ENCODE measurements at places on chromosomes 7 and 10.

GRCh38 chr7:47249361-47249760 lies 332.6 kb downstream of the TNS3 start:
- DNase-seq, result no peak

DNA sequence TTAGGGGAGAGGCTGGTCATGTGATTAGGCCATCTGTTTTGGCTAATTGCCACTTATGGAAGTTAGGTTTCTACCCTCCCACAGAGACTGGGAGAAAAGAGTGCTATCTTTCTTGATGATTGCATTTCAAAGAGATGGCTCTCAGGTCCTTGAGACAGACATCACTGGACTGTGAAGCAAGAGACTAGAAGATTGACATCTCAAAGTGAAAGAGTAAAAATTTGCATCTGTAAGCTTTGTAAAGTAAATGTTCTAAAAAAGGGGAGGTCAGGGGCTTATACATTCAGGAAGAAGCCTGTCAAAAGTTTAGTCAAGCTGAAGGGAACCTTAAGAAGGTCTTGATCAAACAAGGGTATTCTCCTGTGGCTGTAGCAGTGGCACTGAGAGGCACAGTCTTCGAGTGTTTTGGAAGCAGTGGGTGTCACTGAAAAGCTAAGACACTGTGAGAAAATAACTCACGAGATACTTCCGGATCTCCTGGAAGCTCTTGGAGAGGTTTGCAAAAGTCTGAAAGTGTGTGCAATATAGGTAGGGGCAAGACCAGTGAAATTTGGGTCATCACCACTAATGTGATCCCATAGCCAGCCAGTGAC lies 342.1 kb downstream of the PHF14 start:
- no peak for DNase-seq

DNA sequence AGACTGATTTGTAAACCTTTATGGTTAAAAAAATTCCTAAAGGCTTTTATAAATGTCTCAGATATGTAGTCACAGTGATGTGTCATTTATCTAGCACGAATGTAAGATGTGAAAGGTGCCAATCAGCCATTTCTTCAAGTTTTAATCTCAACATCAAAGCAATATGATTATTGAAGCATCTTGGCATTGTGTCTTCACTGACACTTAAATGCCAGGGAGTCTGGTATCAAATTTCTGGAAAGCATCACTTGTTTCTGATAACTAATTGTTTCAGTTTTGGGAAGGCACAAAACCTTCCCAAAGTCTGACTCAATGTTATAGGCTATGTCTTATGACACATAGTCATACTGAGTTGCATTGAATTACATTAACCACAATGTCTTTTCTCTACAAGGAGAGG lies 492.0 kb upstream of the CNTNAP2 start:
- no peak for DNase-seq

DNA sequence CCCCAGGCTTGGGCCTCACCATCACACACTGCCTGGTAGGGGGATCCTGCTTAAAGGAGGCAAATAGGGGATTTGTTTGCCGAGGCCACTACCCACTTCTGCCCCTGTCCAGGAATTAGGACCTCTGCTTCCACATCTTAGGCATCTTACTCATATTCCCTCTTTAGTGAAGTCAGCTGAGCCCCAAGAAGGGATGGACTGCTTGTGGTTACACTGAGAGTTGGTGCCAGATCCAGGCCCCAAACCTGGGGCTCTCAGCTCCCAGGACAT lies 1.6 kb upstream of the GPRIN2 start:
- DNase-seq, result no peak

GRCh38 chr10:547591-548081 lies 141.8 kb downstream of the DIP2C start:
- no peak for DNase-seq

DNA sequence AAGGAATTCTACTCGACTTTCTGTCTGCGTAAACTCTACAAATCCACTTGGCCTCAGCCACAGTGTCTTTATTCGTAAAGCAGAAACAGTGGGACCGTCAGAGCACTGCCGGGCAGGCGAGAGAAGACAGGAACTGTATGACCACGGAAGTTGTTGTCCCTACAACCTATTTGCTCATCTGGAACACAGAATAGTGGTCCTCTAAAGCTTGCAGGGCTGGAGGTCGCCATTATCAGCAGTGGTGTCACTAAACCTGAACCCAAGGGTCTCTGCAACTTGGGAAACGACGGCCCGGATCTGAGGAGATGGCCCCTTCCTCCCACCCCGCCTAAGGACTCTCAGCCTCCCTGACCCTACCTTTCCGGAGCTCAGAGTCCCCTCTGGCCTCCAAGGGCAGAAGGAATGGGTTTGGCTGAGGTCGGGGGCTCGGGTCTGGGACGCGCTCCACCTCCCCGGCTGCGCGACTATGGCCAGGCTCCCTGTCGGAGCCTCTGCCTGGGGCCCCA lies 442 bp downstream of the STYXL1 start:
- no peak for DNase-seq

DNA sequence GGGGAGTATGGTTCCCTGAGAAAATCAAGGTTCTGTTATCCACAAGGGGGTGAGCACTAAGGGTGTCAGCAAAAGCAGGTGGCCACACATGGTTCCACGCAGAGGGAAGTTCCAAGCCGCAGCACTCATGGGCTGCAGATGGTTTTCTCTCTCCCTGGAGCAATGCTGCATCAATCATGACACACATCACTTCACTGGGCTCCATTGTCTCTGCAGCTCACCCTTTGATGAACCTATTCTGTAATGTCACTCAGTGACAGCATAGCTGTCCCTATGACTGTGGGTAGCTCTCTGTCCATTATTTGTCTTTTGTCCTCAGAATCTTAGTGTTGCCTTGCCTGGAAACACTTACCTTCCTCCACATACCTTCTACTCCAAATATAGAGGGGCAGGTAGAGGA lies 34.8 kb downstream of the LRRC18 start:
- no peak for DNase-seq

DNA sequence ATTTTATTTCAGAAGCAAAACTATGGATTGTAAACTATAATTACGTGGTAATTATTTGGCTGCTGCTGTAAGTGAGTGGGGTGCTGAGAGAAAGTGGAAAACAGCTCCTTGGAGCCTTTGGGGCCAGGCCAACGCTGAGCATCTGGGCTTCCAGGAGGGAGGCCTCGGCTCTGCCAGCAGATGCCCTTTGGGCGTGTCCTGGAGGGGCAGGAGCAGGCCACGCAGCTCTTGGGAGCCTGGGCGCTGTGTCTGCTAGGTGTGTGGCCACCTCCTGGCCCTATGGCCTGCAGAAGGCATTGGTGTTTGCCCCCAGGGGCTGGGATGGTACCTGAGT lies 423.3 kb downstream of the GLRX3 start:
- no peak for DNase-seq

GRCh38 chr7:18400726-18401125 lies 94.8 kb upstream of the HDAC9 start:
- no peak for DNase-seq

GRCh38 chr7:106357675-106358074 lies 72.9 kb upstream of the NAMPT start:
- DNase-seq, result no peak

DNA sequence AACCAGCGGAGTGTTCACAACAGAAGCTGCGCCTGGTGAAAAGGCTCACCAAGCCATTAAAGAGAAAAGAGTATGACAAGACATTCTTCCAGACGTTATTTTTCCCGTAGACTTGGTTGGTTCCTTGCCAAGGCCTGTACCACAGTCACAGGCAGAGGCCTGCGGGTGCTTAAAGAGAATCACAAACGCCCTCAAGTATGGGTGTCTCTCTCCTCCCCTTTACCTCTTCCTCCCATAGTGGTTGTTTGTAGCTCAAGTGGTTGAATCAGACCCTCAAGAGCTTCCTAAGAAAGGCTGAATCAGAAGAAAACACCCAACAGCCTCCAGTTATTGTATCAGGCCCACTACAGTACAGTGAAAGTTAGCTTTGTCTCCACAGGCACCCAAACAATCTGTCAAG lies 169.0 kb downstream of the CREB5 start:
- no peak for DNase-seq

GRCh38 chr7:115603416-115603815 lies 427.1 kb downstream of the TFEC start:
- no peak for DNase-seq

DNA sequence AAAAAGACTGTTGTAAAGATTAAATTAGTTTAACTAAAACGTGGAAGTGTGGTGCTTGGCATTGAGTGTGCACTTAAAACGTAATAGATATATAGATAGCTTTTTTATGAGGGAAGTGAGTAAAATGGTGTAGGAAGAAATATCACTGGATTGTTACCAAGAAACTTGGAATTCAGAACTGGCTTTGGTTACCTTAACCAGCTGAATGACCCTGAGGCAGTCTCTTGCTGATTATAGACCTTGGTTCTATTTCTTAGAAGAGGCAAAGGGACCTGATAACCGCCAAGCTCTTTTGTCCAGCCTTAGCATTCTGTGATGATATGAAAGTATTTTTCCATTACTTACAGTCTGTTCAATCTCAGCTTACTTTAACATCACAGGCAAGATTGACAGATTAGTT lies 3.8 kb downstream of the REEP3 start:
- DNase-seq, result no peak

DNA sequence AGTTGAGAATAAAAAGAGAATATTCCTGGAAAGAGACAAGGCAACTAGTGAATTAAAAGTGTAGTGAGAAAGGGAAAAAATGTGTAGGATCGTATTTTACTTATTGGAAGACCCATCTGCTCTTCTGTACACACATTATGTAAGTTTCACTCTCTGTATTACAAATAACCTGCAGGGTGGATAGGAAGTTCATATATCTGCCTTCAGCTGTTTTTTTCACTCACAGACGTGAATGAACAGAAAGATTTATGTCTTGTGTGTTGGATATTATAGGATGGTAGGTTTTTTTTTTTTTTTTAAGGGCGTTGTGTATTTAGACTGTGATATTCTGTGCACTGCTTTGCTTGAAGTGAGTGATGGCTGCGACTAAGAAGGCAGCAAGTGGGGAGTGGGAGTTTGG lies 266.5 kb downstream of the AUTS2 start:
- no peak for DNase-seq

GRCh38 chr10:93072713-93073538 lies 767 bp upstream of the CYP26A1 start:
- DNase-seq, result no peak

GRCh38 chr10:49596836-49597235 lies 13.3 kb upstream of the SLC18A3 start:
- no peak for DNase-seq

- no peak for DNase-seq
These were observed 253.2 kb downstream of the BMPER start for GRCh38 chr7:34158368-34159153.

DNA sequence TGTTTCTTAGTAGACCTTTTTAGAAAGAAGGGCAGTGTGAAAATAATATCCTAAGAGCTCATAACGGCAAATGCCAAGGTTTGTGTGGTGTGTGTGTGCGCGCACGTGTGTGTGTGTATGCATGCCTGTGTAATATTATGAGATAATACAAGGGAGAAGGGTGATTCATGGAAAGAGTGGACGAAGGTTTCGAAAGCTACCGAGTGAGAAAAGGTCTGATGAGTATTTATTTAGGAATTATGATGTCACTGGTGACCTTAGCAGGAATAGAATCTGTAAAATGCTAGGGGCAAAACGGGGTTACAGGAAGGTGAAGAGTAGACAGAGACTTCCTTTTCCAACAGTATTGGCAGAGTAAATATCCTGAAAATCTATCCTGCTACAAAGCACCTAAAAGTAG lies 107.3 kb downstream of the AHR start:
- peak; percentile 68 for DNase-seq

GRCh38 chr10:30812018-30812851 lies 182.7 kb upstream of the LYZL2 start:
- peak; percentile 25 for DNase-seq

DNA sequence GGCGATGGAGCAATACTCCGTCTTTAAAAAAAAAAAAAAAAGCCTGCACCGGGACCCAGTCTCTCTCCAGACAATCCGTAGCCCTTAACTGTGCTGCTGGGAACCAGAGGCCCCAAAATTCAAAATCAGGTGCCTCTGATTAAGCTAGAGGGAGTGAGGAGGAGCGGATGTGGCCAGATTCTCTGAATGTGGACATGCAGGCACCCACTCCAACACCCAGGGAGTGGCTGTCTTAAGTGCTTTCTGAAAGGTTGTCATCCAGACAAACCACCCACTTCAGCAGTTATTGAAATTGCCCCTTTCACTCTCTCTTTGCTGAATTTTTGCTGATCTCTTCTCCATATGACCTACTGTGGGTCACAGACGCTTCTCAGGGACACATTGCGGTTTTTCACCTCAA lies 14.2 kb downstream of the NRP1 start:
- DNase-seq, result no peak

- no peak for DNase-seq
These were observed 183.2 kb upstream of the POT1 start for GRCh38 chr7:125112850-125113249.

GRCh38 chr7:30146127-30146612 lies 11.4 kb downstream of the MTURN start:
- DNase-seq, result no peak

- DNase-seq, result no peak
These were observed 63.2 kb downstream of the INSYN2A start for GRCh38 chr10:127133225-127133624.

GRCh38 chr7:17043012-17043877 lies 161.5 kb upstream of the AGR3 start:
- DNase-seq, result no peak

DNA sequence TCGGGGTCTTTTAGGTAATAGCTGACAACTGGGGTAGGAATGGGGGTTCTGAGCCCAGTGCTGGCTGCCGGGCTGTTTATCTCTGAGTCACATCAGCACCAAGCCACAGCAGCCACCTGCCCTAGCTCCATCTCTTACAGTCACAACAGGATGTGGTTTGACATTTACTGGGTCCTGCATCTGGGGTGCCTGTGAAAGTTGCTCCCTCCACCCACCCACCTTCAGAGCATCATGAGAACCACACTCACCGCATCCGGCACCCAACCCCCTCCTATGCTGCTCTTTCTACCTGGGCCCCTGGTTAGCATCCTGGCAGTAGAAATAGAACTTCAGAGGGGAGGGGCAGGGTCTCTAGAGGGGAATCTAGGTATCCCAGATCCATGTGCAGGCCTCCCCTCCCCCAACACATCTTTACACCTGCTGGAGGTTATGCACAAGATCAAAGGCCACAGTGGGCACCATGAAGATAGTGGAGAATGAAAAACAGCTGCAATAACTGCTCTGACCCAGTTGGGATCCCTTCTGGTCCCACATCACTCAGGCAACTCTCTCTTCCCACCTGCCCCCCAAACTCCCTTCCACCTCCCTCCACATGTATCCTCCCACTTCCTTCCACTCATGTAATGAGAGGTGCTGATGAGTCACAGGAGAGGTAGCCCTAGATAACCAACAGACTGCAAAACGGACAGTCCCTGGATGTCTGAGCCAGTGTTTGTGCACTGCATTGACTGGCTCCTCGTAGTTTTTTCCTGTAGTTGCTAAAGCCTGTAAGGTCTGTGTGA lies 38.2 kb downstream of the PRSS2 start:
- DNase-seq, result no peak

GRCh38 chr10:120945801-120946302 lies 94.7 kb downstream of the WDR11 start:
- no peak for DNase-seq

DNA sequence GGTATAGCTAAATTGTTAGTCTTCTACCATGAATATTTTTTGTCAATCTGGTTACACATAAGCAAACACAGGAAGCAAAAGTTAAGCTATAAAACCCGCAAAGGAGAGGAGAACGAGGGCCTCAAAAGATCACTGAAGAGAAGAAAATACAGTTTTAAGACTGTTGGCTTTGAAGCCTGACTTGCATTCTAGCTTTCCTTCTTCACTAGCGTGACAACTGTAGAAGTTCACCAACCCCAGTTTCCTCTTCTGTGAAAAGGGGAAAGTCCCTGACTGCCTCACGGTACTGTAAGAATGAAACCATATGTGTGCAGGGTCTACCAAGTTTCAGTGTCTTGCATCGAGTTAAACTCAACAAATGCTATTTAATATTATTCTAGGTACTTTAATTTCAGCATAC lies 7.5 kb upstream of the LRRN3 start:
- no peak for DNase-seq

GRCh38 chr7:152751449-152752141 lies 8.0 kb upstream of the ACTR3B start:
- no peak for DNase-seq

Data from H54 (cell line).